ENCODE measurements at places on chromosomes 2 and 18.

- DNase-seq: peak; percentile 46
Observed at GRCh38 chr2:186569897-186570296, 20.0 kb upstream of the ITGAV start.

- DNase-seq: no peak
Observed at GRCh38 chr2:17877811-17878280, 621 bp upstream of the KCNS3 start.

DNA sequence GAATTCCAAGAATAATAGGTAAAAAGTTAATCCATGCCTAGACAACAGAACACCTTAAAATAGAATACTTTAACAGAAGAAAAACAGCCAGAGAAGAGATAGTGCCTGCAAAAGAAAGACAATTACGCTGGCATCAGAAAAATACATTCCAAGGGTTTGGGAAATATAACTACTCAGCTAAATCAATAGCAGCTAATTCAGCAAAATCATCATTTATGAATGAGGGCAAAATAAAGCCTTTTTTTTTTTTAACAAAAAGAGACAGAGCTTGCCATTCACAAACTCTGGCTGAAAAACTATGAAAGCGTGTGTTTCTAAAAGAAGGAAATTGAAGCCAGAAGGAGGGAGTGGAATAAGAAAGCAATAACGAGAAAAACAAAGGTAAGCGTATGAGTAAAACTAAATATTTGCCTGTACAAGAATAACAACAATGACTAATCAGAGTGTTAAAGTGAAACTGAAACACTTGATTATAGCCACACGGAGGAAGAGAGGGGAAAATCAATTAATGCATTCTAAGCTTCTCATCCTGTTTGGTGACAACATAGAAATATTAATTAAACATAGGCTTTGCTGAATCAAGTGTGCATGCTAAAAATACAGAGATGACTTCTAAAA is 90.2 kb downstream of the EHD3 start:
- DNase-seq: no peak

DNA sequence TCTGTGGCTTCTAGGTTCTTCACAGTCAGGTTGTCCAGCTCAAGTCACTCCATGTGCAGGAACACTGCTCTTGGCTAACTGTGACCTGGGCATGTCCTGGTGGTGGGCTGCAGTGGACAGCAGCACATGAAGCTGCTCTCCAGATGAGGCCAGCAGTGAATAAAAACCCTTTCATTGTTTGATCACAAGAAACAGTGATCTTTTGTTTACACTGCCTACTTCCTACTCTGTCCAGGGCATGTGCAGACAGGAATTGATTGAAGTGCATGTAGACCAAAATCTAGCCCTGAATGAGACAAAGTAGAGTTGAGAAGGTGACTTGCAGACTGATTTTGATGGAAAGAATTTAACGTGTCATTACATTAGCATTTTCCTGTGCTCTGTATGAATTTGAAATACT is 34.9 kb downstream of the BCL2L11 start:
- DNase-seq: no peak

DNA sequence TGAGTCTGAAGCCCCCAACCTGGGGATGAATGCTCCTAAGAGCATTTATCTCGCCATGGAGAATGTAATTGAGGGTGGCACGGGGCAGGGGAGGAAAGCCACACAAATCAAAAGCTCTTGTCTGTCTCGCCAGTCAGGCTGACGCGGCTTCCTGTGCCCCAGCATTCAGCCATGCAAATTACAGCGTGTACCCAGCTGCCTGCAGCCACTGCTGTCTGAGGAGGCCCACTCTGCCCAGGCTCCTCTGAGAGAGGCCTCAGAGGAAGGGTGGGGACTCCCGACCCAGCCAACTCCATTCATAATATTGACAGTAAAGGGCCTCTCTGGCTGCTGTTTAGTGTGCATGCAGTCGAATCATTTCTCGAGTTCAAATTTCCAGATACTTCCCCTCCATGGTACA is 22.0 kb downstream of the SMAD7 start:
- no peak for DNase-seq

- DNase-seq: no peak
Observed at GRCh38 chr2:102386004-102386403, 30.4 kb downstream of the IL18R1 start.

DNA sequence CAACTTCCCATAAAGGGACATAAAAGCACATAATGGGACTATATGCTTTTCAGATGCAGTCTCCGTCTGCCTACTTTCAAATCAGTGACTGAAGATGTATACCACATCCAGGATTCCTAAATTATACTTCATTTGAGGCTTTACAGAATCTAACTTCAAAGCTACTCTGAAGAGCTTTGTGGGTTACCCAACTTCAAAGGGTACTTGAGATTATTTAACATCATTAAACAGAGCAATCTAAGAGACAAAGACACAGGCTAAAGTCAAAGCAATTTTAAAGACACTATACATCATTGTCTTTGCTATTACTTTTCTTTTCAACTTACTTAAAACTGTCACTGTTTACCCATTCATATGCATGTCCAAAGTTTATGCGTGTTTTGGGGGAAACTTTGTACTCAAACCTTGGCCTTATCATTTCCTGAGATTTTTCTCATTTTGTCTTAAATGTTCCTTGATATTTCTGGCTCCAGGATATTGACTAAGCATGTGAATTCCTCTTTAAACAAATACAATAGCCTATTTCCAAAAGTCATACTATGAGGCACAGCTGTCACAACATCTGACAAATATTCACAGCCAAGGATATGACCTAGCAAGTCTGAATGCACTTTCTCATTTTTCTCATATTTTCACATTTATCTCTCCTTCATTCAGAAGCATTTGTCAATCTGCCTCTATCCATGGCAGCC is 1985.1 kb upstream of the PIK3C3 start:
- DNase-seq: no peak

GRCh38 chr2:217775920-217776503 is 226.8 kb downstream of the TNS1 start:
- no peak for DNase-seq

GRCh38 chr2:99106913-99107312 is 34.6 kb upstream of the C2orf15 start:
- no peak for DNase-seq

GRCh38 chr18:46369323-46369722 is 265.1 kb downstream of the HAUS1 start:
- DNase-seq: no peak

GRCh38 chr2:237012577-237013267 is 73.0 kb upstream of the COPS8 start:
- DNase-seq: no peak

GRCh38 chr2:217833439-217833838 is 169.4 kb downstream of the TNS1 start:
- DNase-seq: no peak

GRCh38 chr2:98269274-98269673 is 77.0 kb upstream of the CNGA3 start:
- DNase-seq: no peak

DNA sequence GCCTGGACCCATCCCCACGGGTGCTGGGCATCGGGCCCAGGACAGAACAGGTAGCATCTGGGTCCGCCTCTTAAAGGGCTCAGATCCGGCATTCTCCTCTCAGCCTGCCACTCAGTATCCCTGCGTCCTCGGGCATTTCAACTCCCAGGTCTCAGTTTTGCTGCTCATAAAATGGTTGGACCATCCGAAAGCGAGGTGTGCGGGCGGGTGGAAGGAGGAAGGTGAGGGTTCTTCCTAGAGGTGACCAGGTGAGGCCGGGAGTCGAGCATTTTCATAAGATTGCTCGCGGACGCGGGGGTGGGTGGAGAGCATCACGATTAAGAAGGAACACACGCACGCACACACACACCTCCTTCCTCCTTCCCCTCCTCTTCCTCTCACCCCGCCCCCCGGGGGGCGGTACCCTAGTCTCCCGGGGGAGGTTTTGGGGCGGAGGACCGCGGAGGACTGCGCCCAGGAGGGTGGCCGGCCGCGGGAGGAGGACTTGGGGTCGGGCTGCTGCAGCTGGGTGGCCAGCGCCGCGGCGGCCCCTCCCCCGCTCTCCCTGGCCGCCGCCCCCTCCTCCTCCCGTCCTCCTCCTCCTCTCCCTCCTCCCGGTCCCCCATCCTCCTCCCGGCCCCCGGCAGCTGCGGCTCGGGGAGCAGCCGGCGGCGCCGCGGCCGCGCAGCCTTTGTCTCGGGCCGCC is 97.9 kb upstream of the GPR45 start:
- peak; percentile 43 for DNase-seq

DNA sequence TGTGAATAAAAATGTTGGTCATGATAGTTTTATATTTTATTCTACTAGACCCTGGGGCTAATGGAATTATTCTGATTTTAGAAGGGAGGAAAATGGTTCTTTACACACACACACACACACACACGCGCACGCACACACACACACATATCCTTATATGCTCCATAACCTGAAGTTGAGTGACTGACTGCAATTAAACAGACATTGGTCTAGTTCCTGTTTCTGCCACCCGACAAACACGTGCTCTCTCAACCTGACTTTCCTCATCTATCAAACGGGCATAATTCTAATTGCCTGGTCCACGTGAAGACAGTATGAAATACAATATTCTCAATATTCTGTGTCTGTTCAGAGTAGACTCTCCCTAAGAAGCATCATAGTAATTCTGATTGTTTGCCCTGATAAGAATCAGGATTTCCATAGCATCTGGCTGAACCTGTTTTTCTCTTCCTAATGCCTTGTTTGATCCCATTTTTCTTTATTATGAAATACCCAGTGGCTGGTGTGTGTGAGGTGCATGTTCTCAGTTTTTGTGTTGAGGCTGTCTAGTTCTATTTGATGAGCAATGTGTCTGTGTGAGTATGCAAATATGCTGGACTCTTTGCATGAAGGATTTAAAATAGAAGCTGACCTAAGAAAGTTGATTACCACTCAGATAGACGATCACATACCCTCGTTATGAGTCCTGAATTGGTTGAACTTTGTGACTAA is 51.0 kb downstream of the SETBP1 start:
- no peak for DNase-seq

- DNase-seq: no peak
Observed at GRCh38 chr18:44799382-44799906, 118.8 kb downstream of the SETBP1 start.
